Activated CD8-positive, alpha-beta memory T cell treated with anti-CD3 and anti-CD28 coated beads for 1 hour (primary cell): ENCODE measurements at places on chromosomes 5 and 9.

- no peak for DNase-seq
These were observed 23.3 kb downstream of the RAD1 start for GRCh38 chr5:34891981-34892380.

DNA sequence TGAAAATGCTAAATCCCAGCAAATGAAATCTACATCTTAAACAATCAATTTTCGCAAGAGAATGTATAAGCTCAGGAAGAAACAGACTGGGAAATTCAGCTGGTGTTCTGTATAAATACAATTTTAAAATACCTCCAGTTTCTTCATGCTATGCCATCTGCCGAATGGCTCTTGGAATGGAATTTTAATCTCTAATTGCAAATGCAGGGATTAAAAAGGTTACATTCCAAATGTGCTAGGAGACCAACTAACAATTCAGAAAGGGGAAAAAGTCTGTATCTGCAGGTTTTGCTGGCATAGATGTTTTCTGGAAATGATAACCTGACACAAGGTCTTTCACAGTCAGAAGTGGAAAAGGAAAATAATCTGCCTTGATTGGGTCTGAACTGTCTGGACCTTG is 379.7 kb downstream of the MAT2B start:
- no peak for DNase-seq

- DNase-seq, result no peak
These were observed 18.3 kb downstream of the DOCK2 start for GRCh38 chr5:169655353-169655752.

DNA sequence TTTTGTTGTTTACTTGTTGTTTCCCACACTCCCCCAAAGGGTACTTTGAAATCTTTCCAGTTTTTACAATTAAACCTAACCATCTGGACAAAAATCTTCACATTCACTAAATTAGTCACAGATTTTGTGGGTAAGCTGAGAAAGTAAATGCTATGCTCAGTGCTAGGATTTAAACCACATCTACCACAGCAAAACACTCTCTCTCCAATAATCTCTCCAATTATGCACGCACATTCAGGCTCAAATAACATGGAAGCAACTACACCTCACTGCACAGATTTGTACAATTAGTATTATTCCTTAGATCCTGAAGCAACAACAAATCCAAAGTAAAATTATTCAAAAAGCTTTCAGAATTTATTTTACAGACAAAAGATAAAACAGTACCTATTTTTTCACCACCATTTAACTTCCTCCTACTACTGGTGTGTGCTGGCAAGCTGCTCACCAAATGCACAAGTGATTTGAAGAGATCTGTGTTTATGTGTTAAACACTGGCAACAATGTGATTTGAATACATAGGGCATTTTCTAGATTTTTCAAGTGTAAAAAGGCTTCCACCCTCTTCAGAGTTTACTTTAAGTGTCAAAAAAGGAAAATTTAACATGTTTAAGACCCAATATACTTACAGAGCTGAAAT is 16.6 kb downstream of the ZNF608 start:
- DNase-seq, result no peak

GRCh38 chr9:89177944-89178829 is at the start of gene SHC3:
SHC3 (minus strand) TSS chr9:89178818; CDS start chr9:89178460, 358 bp downstream.
- no peak for DNase-seq

DNA sequence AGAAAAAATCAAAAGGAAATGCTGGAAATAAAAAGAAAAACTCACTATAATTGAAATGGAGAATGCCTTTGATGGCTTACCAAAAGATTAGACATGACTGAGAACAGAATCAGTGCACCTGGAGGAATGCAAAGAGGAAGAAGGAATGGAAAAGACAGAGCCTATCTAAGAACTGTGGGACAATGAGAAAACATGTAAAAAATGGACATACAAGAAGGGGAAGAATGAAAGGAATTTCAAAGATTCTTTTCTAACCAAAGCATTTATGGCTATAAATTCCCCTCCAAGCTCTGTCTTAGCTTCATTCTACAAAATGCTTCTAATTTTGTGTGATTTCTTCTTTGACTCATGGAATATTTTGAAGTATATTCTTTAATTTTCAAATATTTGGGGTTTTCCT is 47.5 kb upstream of the CLK4 start:
- no peak for DNase-seq
